ENCODE measurements at places on chromosomes 7 and 10.

DNA sequence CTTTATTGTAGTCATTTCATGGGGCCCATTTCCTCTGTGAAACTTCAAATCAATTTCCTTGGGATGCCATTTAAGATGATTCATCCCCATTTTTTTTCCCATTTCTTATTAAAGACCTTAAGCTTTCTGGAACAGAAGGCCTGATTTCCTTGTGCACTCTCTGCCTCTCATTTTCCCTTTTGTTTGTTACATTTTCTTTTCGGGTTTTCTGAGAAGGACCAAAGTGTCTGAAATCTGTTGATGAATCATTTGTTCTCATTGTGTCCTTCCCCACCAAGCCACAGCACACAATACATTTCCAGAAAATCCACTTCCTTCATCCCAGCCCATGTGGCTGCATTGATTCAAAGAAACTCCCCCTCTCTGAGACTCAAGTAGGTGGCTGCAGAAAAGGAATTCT lies 372.4 kb downstream of the SFMBT2 start:
- DNase-seq = no peak

GRCh38 chr10:12459340-12459739 lies 110.0 kb downstream of the CAMK1D start:
- DNase-seq = no peak

- no peak for DNase-seq
Measured at GRCh38 chr7:69687739-69688433, 89.6 kb downstream of the AUTS2 start.

DNA sequence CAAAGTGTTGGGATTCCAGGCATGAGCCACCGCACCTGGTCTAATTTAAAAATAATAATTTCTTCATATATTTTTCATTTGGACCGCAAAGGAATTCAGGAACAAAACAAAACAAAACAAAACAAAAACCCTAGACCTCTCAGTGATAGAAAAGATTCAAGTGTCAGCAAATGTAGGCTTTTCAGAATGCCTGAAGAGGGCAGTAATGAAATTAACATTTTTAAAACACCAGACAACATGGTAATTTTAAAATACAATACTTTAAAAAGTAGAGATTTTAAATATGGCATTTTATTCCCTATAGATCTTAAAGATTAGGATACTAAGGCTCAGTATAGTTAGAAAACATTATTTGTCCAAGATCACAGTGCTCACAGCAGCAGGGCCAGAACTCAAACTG lies 36.6 kb downstream of the DNMBP start:
- no peak for DNase-seq

DNA sequence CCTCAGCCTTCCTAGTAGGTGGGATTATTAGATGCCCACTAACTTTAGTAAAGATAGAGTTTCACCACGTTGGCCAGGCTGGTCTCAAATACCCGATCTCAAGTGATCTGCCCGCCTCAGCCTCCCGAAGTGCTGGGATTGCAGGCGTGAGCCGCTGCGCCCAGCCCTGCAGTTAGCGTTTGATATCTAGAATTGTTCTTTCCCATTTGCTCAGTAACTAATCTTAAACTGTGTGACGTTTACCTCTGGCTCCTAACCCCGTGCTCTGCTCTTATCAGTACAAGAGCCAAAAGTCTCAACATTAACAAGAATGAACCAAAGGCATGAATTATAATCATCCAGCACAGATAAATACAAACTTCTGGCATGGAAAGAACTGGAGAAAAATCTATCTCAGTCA lies 47.4 kb downstream of the IGF2BP3 start:
- DNase-seq = no peak

DNA sequence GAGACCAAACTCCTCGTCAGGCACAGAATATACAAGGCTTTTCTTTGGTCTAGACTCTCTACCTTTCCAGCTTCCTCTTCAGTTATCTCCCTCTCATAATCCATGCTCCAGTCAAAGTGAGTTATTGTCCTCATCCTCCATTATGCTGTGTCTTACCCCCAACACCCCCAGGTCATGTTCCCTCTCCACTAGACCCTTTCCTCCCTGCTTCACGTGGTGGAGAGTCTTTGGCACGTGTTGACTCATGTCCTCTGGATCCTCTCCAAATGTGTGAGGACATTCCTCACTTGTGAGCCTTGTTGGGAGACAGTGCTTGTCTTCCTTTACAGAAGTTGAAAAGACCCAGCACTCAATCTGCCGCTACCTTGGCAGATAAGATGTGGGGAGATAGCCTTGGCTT lies 36.0 kb upstream of the DLD start:
- no peak for DNase-seq

GRCh38 chr10:119689016-119689580 lies 36.8 kb upstream of the INPP5F start:
- no peak for DNase-seq

- DNase-seq = peak; percentile 38
Measured at GRCh38 chr7:121402701-121403100, 6.6 kb upstream of the FAM3C start.
